Pulmonary artery endothelial cell (primary cell): ENCODE measurements at places on chromosomes 6 and 20.

GRCh38 chr20:21936720-21937380 is 231.4 kb downstream of the PAX1 start:
- DNase-seq = no peak

- DNase-seq = no peak
Measured at GRCh38 chr6:149508485-149508884, 23.7 kb upstream of the ZC3H12D start.

DNA sequence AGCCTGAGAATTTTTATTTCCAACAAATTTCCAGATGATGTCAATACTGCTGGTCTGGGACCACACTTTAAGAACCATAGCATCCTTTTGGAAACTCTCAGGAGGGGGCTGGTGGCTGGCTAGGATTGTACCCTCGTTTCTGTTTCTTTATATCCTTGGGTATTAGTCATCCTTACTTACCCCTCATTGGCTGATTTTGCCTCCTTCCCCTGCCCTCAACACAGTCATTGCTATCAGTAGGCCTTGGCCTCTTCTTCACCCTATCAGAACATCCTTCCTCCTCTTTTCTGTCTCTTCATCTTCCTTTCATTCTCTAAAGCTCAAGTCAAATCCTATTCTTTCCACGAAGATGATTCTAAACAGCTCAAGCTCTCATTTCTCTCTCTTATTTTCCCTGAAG is 148.5 kb downstream of the ELOVL4 start:
- no peak for DNase-seq

- no peak for DNase-seq
Measured at GRCh38 chr6:48084201-48084600, 26.8 kb downstream of the PTCHD4 start.

DNA sequence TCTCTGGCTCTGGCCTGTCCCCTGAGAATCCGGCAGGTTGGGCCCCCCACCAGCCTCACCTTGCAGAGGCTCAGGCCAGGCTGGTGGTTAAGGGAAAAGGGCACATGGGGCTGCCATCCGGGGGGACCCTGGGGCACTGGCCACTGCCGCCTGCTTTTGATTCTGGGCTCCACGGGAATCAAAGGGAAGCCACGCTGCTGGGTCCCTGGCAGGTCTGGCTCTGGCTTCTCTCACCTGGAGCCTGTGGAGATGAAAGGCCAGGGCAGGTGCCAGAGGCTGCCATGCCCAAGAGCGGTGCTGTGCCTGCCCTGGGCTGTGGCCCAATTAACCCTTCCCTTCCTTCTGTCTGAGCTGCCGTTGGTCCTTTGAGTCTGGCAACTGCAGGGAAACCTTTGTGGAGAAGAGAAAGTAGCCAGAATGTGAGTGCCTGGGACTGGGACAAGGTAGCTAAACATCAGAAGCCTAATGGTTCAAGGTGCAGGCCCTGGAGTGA is 9.4 kb upstream of the CDH22 start:
- DNase-seq = no peak
